ENCODE measurements at places on chromosomes 5 and 9. TPM values are rescaled to one million over a fixed set of nuclear protein-coding genes. Genes with fewer than 3 reads are reported as not detected.

DNA sequence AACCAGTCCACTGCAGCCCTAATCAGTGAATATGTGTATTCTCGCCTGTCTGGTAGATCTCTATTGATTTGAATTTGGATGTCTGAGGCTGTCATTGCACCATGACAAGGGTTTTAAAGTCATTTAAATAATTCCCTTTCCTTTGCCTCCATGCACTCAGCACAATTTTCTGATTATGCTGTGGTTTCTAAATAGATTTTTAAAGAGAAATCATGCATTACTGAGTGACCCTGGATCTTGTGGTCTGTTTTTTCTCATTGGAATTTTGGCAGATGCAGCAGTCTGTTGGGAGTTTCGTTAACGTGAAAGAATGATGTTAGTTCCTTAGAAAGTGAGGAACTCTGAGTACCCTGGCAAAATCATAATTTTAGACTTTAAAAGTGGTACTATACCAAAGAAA, 396.0 kb downstream of the LRRC70 start:
- no peak overlapping the region for H3K4me3 ChIP-seq
- H3K27me3 ChIP-seq: no peaks in the 10 kb centered on the region
- no peak for DNase-seq
- no peaks in the 10 kb centered on the region for H3K4me1 ChIP-seq
- no peak overlapping the region for H3K27ac ChIP-seq

- no peak overlapping the region for H3K4me3 ChIP-seq
- DNase-seq: no peak
- no peak overlapping the region for H3K27ac ChIP-seq
- H3K27me3 ChIP-seq: no peaks in the 10 kb centered on the region
- peaks cover 6% of the 10 kb centered on the region for H3K4me1 ChIP-seq
Measured at GRCh38 chr5:14332746-14333145, 189.6 kb downstream of the TRIO start.

GRCh38 chr5:98791898-98792580, 18.6 kb downstream of the RGMB start:
- DNase-seq: no peak
- no peak overlapping the region for H3K27ac ChIP-seq
- H3K4me1 ChIP-seq: peaks cover 24% of the 10 kb centered on the region
- peaks cover 12% of the 10 kb centered on the region for H3K36me3 ChIP-seq
- no peak overlapping the region for H3K4me3 ChIP-seq

The PCDHA7 gene
- 0.15 TPM for total RNA-seq

DNA sequence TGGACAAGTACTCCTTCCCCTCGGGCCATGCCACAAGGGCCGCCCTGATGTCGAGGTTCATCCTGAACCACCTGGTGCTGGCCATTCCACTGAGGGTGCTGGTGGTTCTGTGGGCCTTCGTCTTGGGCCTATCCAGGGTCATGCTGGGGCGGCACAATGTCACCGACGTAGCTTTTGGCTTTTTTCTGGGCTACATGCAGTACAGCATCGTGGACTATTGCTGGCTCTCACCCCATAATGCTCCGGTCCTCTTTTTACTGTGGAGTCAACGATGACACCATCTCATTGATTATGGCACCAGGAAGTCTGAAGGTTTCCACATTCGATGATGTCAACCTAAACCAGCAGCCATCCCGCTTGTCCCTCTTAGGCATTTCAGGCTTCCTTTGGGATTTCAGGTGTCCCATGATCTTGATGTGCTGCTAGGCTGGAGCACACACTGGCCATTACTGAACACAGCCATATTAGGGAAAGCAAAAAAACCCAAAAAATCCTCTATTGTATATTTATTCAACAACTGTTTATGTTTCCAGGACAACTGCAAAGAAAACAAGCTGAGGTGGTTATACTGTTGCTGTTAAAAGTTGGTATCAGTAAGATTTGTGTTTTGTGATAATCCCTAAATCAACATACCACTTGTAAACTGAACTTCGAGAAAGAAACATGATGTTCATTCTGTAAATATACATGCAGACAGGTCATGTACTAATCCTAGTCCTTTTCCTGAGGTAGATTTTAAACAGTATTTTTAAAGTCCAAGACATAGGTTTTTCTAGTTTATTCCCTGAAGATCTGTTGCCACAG, 1.1 kb downstream of the PLPP6 start:
- H3K4me3 ChIP-seq: peak overlapping the region; percentile 77
- H3K36me3 ChIP-seq: no peaks in the 10 kb centered on the region
- H3K27me3 ChIP-seq: no peaks in the 10 kb centered on the region
- peak overlapping the region; percentile 88 for H3K27ac ChIP-seq

DNA sequence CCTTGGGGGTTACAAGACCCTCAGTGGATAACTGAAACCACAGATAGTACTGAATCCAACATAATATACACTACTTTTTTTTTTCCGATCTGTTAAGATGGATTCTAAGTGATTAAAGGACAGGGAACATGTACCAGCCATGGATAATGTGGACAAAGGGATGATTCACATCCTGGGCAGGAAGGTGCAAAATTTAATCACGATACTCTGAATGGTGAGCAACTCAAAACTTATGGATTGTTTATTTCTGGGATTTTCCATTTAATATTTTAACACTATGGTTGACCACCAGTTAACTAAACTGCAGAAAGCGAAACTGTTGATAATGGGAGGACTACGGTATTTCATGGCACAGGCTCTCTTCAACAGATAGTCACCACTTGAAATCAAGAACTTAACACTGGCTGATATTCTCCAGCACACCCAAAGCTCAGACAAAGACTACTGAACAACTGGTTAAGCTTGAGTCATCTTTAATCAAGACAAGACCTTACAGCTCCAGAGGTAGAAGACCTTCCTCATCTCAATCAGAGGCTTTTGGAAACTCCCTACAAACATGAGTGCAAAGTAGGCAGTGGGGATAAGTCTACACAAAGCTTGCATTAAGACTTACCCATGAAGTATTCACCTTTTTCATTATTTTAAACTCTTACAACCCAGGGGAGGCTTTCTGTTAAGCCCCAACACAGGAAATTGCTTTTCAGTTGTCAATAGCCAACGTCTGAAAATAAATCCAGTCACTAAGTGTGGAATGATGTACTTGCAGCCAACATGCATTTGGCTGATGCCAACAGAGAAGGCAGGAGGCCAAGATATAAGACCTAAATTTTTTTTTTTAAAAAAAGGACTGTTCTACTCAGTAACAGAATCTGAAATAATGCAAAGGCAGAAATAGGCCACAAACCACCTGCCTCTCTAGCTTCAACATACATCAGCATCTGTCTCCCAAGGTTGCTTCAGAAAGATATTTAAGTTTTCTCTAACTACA, 78.7 kb downstream of the ELAVL2 start:
- no peak overlapping the region for H3K4me3 ChIP-seq
- DNase-seq: no peak
- no peak overlapping the region for H3K27ac ChIP-seq
- H3K27me3 ChIP-seq: no peaks in the 10 kb centered on the region
- no peaks in the 10 kb centered on the region for H3K36me3 ChIP-seq

The PCDHA12 gene
- total RNA-seq: 6.6 TPM

DNA sequence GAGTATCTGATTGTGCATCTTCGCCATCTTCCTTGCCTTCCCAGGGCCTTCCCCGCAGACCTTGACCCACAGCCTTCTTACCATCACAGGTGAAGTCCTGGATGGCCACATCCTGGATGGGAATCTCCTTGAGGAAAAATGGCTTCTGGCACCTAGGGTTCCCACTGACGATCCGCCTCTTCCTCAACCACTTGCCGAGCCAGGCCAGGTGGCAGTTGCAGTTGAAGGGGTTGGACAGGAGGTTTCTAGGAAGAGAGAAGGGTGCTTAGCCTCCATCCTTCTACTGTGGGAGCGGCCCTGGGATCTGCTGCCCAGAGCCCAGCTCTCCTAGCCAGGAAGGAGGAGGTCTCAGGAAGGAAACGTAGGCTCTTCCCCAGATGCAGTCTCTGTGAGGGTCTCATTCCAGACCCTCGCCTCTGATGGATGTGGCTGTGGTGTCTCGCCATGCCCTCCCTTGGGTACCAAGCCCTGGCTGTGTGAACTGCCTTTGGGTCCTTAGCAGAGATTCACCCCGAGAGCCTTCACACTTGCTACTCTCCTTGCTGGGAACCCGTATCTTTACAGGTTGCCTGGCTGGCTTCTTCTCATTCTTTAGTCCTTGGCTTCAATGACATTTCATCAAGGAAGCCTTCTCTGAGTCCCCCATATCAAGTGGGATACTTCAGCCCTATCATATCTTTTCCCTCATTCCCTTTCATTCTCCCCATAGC, 170.4 kb upstream of the PANK3 start:
- no peaks in the 10 kb centered on the region for H3K4me1 ChIP-seq
- DNase-seq: no peak
- H3K27me3 ChIP-seq: no peaks in the 10 kb centered on the region
- peaks cover 4% of the 10 kb centered on the region for H3K36me3 ChIP-seq
- no peak overlapping the region for H3K27ac ChIP-seq

DNA sequence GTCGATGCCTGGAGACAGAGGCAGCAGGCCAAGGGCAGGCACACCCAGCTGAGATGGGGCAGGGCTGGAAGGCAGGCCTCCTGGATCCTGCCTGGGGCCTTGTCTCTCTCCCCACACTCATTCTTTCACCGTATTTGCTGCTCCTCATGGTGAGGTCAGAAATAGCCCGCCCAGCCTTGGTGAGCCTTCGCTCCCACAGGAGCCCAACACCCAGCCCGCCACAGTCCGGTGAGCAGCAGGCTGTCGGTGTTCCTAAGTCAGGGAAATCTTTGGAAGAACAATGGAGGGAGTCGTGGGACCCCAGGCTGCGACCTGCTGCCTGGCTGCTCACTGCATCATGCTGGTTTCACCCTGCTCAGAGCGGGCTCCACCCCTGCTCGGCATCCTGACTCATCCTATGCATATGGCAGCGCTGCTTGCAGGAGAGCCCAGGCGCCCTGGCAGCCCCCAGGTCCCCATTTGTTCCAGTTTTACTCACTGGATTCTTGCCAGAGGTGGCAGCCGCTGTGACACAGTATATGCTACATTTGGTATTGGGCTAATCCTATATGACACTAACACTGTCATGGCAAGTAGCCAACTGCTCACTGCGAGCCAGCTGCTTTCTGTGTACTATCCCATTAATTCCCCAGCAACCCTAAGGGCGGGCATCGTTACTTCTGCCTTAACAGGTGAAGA, 53.2 kb upstream of the NCS1 start:
- no peak for DNase-seq
- H3K4me3 ChIP-seq: no peak overlapping the region
- H3K36me3 ChIP-seq: peaks cover 83% of the 10 kb centered on the region
- H3K27me3 ChIP-seq: no peaks in the 10 kb centered on the region
- no peak overlapping the region for H3K27ac ChIP-seq

GRCh38 chr5:104904561-104904960, 1342.0 kb upstream of the NUDT12 start:
- no peak for DNase-seq
- H3K4me3 ChIP-seq: no peak overlapping the region
- H3K36me3 ChIP-seq: no peaks in the 10 kb centered on the region
- no peak overlapping the region for H3K27ac ChIP-seq

The FAM81B gene
- total RNA-seq: 7.6 TPM

DNA sequence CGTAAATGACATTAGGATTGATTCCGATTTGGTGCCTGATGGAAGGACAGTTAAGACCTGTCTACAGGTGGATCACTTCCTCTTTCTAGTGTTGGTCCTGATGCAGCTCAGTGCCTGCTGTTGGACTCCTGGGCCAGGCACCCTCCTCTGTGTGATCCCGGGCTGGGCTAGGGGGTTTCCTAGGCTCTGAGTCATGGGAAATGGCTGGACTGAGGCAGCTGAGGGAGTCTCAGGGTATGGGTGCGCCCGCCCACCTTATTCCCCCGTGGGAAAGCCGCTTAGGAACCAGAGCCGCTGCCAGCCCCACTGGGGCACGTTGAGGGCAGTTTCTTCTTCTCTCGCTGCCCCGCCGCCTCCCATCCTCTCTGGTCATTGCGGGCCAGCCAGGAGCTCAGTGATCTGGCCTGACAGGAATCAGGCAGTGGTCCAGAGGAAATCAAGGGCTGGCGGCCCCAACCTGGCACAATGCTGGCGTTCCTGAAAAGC, 12.9 kb downstream of the TCF7 start:
- DNase-seq: no peak
- H3K36me3 ChIP-seq: peaks cover 5% of the 10 kb centered on the region
- H3K27me3 ChIP-seq: no peaks in the 10 kb centered on the region
- H3K4me1 ChIP-seq: peaks cover 71% of the 10 kb centered on the region
- H3K4me3 ChIP-seq: no peak overlapping the region

The PTGER4 gene
- total RNA-seq: 29.1 TPM

GRCh38 chr5:76606701-76607100, 16.5 kb downstream of the F2RL2 start:
- no peaks in the 10 kb centered on the region for H3K27me3 ChIP-seq
- DNase-seq: no peak
- H3K36me3 ChIP-seq: peaks cover 3% of the 10 kb centered on the region
- H3K4me1 ChIP-seq: peaks cover 4% of the 10 kb centered on the region
- no peak overlapping the region for H3K27ac ChIP-seq
- no peak overlapping the region for H3K4me3 ChIP-seq

DNA sequence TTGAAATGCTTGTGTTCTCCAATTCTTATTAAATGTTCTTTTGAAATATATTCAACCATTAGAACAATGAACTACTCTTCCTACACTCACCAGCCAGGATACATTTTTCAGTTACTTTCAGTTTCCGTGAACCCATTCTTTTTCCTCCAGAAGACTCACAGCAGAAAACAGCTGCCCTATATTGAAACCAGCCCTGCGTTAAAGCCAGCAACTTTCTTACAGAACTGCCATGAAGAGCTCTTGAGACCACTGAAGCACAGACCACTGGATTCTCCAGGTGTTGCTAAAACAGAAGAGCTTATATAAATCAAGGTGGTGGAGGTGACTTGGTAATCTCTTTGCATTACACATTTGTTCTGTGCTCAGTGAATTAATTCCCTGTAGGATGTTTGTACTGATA, 365.9 kb upstream of the C9orf72 start:
- H3K4me1 ChIP-seq: no peaks in the 10 kb centered on the region
- no peak for DNase-seq
- no peak overlapping the region for H3K4me3 ChIP-seq
- no peaks in the 10 kb centered on the region for H3K36me3 ChIP-seq
- no peaks in the 10 kb centered on the region for H3K27me3 ChIP-seq
- no peak overlapping the region for H3K27ac ChIP-seq

The CD72 gene
- 4.5 TPM for total RNA-seq

GRCh38 chr5:140365941-140366340, 5.9 kb downstream of the SLC4A9 start:
- no peaks in the 10 kb centered on the region for H3K36me3 ChIP-seq
- DNase-seq: no peak
- H3K27me3 ChIP-seq: no peaks in the 10 kb centered on the region
- no peak overlapping the region for H3K4me3 ChIP-seq
- peaks cover 8% of the 10 kb centered on the region for H3K4me1 ChIP-seq

- no peak overlapping the region for H3K4me3 ChIP-seq
- peaks cover 5% of the 10 kb centered on the region for H3K36me3 ChIP-seq
- peaks cover 23% of the 10 kb centered on the region for H3K4me1 ChIP-seq
- no peak for DNase-seq
- H3K27me3 ChIP-seq: no peaks in the 10 kb centered on the region
Measured at GRCh38 chr5:139131465-139131864, 66.7 kb downstream of the SIL1 start.

All from lower lobe of right lung (tissue), 2 donors.